Activated T-cell treated with anti-CD3 and anti-CD28 coated beads for 4 hours (primary cell): ENCODE measurements at places on chromosomes 11 and 22.

DNA sequence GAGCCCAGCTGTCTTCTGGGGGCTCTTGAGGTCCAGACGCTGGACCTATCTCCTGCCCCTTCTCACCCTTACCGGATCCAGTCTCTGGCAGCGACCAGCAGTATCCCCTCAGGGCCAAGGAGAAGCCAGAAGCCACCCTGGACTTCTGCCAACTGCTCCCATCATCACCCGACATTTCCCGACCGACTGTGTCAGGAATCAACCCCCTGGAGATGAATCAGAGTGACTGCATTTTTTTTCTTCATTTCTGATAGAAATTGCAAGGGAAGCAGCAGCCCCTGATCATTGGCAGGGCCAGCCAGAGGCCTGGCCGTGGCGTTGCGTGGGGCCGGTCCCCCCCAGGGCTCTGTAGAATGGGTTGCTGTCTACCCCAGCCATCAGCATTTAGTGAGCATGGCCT lies 5.2 kb upstream of the LIF start:
- DNase-seq, result no peak

- DNase-seq, result no peak
Observed at GRCh38 chr11:111882202-111882601, 2.9 kb downstream of the CFAP68 start.

GRCh38 chr22:32564170-32565001 lies 89.8 kb downstream of the FBXO7 start:
- DNase-seq, result no peak

DNA sequence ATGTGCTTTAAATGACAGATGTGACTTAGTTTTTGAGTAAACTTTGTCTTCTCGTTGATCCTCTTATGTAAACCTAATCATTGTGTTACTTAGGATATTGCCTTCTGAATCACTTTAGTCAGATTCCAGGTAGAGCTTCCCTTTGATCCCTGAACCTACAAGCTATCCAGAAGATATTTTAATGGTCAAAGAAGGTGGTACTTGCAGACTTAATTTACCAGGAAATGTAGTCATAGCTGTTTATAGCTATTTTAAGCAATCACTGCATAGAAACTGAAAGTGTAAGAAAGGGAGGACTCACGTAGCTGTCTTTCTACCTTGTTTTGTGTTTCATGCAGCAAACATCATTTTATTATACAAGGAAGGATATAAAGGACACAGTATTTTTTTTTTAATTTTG lies 189.5 kb downstream of the DDX10 start:
- no peak for DNase-seq

DNA sequence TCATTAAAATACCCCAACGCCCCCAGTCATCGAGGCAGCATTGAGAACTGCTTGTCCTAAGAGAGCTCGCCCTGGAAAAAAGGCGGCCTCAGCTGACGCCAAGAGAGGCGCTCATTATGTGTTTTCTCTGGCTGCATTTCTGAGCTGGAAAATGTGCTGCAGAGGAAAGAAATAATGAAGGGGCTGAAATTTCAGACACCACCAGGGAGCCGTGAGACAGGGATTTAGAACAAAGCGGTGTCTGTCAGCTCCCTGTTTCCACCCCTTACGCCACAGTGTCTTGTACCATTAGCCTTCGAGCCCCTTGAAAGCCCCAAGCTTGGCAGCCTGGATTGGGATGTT lies 14.4 kb downstream of the USH1C start:
- DNase-seq, result no peak

GRCh38 chr11:20277014-20277413 lies 86.5 kb upstream of the HTATIP2 start:
- no peak for DNase-seq

- peak; percentile 12 for DNase-seq
Observed at GRCh38 chr22:38570779-38571364, 889 bp upstream of the DMC1 start.

GRCh38 chr11:27213232-27213660 lies 149.8 kb downstream of the CCDC34 start:
- no peak for DNase-seq

DNA sequence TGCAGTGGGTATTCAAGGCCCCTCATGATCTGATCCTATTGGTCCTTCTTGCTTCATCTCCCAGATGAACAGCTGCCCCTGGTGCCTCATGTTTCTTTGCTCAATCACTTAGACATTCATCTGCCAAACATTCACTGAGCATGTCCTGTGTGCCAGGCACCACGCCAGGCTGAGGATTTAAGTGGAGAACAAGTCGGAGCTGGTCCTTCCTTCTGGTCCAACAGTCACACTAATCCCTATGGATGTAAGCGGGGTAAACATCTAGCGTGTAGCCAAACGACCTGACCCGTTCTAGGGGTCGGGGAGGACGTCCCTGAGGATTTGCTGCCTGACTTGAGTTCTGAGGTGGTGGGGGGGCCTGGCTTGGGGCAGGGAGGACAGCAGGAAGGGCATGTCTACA lies 21.9 kb downstream of the ZMAT5 start:
- DNase-seq, result no peak

DNA sequence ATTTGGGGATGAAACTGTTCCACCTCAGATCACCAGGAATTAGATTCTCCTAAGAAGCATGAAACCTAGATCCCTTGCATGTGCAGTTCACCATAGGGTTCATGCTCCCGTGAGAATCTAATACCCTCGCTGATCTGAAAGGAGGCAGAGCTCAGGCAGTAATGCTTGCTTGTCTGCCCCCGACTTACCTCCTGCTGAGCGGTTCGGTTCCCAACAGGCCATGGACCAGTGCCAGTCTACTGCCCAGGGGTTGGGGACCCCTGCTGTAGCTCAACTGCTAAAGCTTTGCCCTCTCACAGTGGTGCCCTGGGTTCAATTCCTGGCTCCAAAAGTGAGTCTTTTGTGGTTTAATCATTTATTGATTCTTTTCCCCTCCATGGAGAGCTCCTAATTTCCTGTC lies 3.4 kb downstream of the JAML start:
- no peak for DNase-seq

DNA sequence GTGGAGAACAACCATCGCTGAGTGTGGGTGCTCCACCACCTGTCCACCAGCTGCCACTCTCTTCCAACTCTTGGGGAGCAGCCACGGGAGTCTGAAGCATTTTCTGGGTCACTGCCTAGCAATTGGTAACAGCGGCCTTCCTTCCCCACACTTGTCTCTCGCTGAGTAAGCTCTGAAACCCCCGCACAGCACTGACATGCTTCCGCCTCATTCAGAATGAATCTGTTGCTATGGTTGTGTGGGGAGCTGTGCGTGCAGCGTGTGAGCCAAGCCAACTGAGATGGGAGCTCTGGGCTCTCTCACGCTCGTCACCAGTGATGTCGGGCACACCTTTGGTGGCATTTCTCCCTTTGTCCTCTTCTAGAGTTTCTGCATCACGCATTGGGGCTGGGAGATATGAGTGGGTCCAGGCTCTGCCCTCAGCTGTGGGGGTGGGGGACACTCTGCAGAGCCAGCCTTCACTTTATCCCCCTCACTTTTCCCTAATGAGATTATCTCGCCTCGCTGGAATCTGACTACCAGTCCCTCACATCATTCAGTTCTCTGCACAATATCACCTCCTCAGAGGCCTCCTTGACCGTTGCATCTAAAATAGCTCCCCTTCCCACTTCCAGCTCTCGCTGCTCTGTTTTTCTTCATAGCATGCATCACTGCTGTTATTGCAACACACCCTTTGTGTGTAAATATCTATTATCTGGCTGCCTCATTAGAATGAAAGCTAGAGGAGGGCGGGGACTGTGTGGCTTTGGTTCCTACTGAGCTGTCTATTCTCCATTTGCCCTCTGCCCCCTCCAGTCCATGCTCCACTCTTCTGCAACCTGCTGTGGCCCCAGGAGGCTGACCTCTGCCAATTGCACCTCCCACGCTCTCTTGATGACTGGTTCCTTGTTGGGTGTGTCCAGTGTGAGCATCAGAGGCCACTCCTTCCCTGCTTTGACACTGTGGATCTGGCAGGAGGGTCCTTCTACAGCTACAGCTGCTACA lies 569.9 kb upstream of the CADM1 start:
- DNase-seq, result no peak

- no peak for DNase-seq
Observed at GRCh38 chr11:429931-430456, 11.8 kb downstream of the ANO9 start.

GRCh38 chr11:133639408-133639807 lies 107.1 kb upstream of the OPCML start:
- no peak for DNase-seq

- DNase-seq, result no peak
Observed at GRCh38 chr22:32994041-32994830, 63.9 kb downstream of the SYN3 start.

DNA sequence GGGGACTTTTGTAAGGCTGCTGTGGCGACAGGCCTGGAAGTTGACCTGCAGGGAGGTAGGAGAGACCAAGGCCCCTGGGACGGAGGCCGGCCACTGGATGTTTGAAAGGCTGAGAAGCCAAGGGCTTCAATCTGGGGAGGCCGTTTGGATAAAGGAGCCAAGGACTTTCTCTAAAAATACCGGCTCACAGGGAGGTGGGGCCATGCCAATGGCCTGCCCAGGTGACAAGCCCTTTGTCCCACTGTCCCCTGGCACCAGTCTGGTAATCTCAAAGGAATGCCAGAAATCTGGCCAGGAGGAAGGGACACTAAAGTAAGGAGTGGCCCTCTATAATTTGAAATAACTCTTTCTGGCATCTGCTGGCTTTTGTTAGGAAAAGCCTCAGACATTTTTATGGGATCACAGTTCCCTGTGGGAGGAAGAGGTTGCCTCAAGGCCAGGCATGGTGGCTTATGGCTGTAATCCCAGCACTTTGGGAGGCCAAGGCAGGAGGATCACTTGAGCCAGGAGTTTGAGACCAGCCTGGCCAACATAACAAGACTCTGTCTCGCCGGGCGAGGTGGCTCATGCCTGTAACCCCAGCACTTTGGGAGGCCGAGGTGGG lies 1.9 kb upstream of the CHKA start:
- no peak for DNase-seq

GRCh38 chr11:44627911-44628729 lies 62.7 kb downstream of the CD82 start:
- DNase-seq, result no peak

GRCh38 chr22:28800308-28801041 lies at the start of gene XBP1:
XBP1 (minus strand) TSS chr22:28800569.
- DNase-seq, result peak; percentile 81

GRCh38 chr11:117073539-117073938 lies 24.7 kb downstream of the SIK3 start:
- no peak for DNase-seq

DNA sequence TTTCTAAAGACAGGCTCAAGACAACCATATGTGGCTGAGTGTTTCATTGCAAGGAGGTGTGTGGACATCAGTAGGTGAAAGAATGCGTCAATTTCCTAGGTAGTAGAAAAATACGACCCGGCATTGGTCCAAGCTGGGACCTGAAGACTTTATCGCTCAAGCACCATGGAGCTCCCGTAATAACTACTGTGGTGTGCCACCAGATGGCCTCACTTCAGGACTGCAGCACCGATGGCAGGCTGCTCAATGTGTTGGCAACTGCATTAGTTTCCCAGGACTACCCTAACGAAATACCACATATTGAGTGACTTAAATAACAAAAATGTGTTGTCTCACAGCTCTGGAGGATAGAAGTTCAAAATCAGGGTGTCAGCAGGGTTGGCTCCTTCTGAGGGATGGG lies 72.4 kb upstream of the FAT3 start:
- DNase-seq, result no peak

GRCh38 chr11:63543711-63544110 lies 7.1 kb downstream of the PLAAT4 start:
- DNase-seq, result no peak

DNA sequence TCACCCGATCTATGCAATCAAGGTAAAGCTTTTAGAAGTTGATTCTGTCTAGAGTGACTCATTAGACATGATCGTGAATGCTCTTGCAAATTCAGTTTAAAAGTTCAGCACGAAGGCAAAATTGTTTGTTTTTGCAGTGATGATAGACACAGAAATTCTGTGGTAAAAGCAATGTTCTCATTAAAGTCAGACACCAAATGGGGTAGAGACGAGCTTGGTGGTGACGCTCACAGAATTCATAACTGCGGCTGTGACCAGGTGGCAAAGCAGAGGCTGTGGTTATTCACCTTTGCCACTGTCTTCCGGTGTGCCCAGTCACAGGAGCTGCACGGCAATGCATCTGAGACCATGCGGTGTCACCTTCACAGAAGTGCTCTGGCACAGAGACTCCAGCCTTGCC lies 83.4 kb downstream of the WNT7B start:
- DNase-seq, result no peak

- DNase-seq, result peak; percentile 55
Observed at GRCh38 chr11:73393479-73394415, 17.5 kb downstream of the RELT start.

DNA sequence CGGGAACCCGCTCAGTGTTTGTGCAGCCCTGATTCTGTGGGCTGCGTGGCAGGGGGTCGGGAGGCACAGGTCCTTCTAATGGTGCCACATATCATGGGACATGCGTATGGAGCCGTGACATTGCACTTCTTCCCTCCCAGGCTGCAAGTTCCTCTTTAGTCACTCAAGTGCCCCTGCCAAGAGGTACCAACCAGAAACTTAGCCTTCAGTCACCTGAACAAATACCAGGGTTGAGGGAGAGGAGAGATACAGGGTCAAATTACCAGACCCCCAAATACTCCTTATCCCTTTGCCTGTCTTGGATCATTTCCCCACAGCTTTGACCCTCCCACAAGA lies 209.1 kb downstream of the BUD13 start:
- DNase-seq, result no peak

GRCh38 chr11:116792869-116793771 lies 1.4 kb upstream of the APOA5 start:
- no peak for DNase-seq

GRCh38 chr11:112610494-112610893 lies 349.8 kb upstream of the PLET1 start:
- no peak for DNase-seq

DNA sequence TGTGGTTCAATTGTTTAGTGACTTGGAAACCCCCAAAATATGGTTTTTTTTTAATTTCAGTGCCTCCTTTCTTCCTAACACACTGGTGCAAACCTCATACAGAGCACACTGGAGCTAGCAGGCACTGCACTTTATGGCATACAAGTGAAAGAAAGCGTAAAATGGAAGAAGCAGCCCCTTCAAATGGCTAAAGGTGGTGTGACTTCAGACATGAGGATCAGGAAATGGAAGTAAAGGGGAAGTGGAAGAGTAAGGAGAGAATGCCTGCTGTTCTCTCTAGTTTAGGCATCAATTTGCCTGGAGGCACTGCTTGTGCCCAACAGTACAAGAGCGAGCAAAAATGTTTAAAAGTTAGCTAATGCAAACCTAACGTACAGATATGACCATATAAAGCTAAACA lies 5.7 kb downstream of the RSF1 start:
- no peak for DNase-seq

DNA sequence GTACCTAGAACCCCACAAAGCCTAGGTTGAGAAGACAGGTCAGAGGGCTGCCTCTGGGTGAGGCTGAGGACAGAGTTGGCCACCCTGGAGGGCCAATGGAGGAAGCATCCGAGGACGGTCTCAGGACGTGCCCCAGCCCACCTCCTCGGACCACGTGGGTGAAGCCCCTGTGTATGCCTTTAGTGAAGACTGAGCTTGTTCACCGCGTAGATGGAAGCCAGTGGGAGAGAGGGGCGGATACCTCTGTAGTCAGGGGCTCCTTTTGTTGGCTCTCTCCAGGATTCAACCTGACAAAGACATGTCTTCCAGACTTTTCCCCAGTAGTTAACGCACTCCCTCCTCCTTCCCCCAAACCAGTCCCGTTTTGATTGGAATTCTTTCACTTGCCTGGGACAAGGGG lies 110.7 kb downstream of the ZBTB16 start:
- no peak for DNase-seq
